ENCODE measurements at places on chromosomes 2 and 18. TPM values are rescaled to one million over a fixed set of nuclear protein-coding genes. Genes with fewer than 3 reads are reported as not detected.

POTEC gene
- total RNA-seq = not detected

C1QL2 gene
- total RNA-seq = not detected

MIB1 gene
- total RNA-seq = 25.8 TPM

CACNB4 gene
- total RNA-seq = 3.5 TPM

CAVIN2 gene
- total RNA-seq = 53.8 TPM

GALNT13 gene
- 3.1 TPM for total RNA-seq

SOCS6 gene
- 16.6 TPM for total RNA-seq

TLX2 gene
- not detected for total RNA-seq

- no peak for DNase-seq
These were observed 12.1 kb downstream of the EPAS1 start for GRCh38 chr2:46309052-46309953.

DNA sequence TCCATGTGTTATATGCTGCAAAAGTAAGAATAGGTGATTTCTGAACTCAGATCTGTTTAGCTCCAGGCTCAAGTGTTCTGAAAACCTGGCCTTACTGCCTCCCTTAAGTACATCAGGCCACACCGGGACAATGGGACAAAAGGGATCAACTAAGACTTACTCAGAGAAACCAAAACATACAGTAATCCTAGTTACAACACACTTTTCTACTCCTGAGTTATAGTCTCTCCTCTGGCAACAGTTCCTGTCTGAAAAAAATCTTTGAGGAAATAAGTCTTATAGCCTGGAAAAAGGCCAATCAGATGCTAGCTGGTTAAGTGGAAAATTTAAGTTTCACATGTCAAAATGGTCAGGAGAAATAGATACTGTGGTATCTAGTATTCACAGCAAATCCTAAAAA lies 5.6 kb downstream of the METTL5 start:
- no peak for DNase-seq

- no peak for DNase-seq
These were observed 28.4 kb downstream of the SCYGR8 start for GRCh38 chr2:227774011-227774624.

GRCh38 chr18:48580782-48581181 lies 42.0 kb downstream of the CTIF start:
- no peak for DNase-seq

- no peak for DNase-seq
These were observed 116.1 kb upstream of the RAB6C start for GRCh38 chr2:129863350-129863749.

- DNase-seq = no peak
These were observed 8.2 kb downstream of the ADAM17 start for GRCh38 chr2:9547262-9547991.
